Activated naive CD8-positive, alpha-beta T cell treated with anti-CD3 and anti-CD28 coated beads for 36 hours (primary cell): ENCODE measurements at places on chromosomes 2 and 18.
A peak's percentile ranks its signal among the peaks of the same experiment; 100 is the strongest.

GRCh38 chr18:69617888-69618287 is 217.2 kb downstream of the DOK6 start:
- H3K4me3 ChIP-seq, result no peak overlapping the region
- H3K36me3 ChIP-seq, result no peaks in the 10 kb centered on the region
- H3K27ac ChIP-seq, result no peak overlapping the region

DNA sequence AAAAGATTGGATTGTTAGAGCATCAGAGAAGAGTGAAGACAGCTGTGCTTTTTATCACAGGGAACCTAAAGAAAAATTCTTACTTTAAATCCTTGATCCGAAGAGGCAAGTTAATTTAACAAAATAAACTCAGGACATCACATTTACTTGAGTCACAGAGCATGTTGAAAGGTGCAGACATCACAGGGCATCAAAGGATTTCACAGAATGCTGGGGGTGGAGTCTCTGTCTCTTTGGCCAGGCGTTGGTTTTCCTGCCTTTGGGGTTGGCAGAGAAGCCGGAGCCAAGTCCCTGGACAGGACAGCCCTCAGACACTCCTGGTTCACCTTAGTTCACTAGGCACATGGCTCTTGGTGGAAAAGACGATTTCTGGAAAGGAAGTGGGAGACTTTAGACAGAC is 56.3 kb downstream of the SH3RF3 start:
- peaks cover 5% of the 10 kb centered on the region for H3K4me1 ChIP-seq
- no peaks in the 10 kb centered on the region for H3K27me3 ChIP-seq
- H3K27ac ChIP-seq, result no peak overlapping the region
- DNase-seq, result no peak

GRCh38 chr2:238642973-238643372 is 204.9 kb upstream of the TWIST2 start:
- peaks cover 7% of the 10 kb centered on the region for H3K4me1 ChIP-seq
- no peaks in the 10 kb centered on the region for H3K36me3 ChIP-seq
- H3K4me3 ChIP-seq, result no peak overlapping the region
- no peaks in the 10 kb centered on the region for H3K27me3 ChIP-seq
- no peak overlapping the region for H3K27ac ChIP-seq

GRCh38 chr2:48600917-48601316 is 16.7 kb upstream of the GTF2A1L start:
- no peak for DNase-seq
- no peak overlapping the region for H3K4me3 ChIP-seq
- no peaks in the 10 kb centered on the region for H3K4me1 ChIP-seq
- H3K36me3 ChIP-seq, result no peaks in the 10 kb centered on the region
- no peaks in the 10 kb centered on the region for H3K27me3 ChIP-seq

GRCh38 chr2:96164459-96165184 is 19.4 kb upstream of the DUSP2 start:
- H3K4me1 ChIP-seq, result peaks cover 64% of the 10 kb centered on the region
- peaks cover 18% of the 10 kb centered on the region for H3K36me3 ChIP-seq
- peak overlapping the region; percentile 99 for H3K27ac ChIP-seq
- H3K27me3 ChIP-seq, result no peaks in the 10 kb centered on the region
- peak overlapping the region; percentile 86 for H3K4me3 ChIP-seq

- no peaks in the 10 kb centered on the region for H3K27me3 ChIP-seq
- no peak for DNase-seq
- no peak overlapping the region for H3K27ac ChIP-seq
- no peaks in the 10 kb centered on the region for H3K4me1 ChIP-seq
- H3K4me3 ChIP-seq, result no peak overlapping the region
- no peaks in the 10 kb centered on the region for H3K36me3 ChIP-seq
Measured at GRCh38 chr2:85452237-85452636, 33.7 kb downstream of the SH2D6 start.

DNA sequence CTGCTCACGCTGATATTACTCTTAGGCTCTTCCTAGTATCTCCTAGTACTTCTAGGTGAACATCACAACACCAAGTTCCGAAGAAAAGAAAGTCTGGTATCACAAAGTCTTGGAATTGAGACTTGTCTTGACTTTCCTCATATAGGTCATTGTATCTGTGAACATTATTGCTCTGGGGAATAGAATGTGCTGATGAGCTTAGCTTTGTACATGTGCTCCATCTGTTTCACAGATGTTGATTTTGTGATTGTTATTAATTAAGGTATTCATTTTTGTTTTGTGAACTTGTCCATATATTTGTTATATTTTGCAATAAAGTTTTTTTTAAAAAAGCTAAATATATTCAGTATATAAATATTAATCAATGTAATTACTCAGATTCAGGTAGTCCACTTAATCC is 111.7 kb downstream of the BABAM2 start:
- H3K4me3 ChIP-seq, result no peak overlapping the region
- peaks cover 12% of the 10 kb centered on the region for H3K36me3 ChIP-seq
- H3K4me1 ChIP-seq, result peaks cover 21% of the 10 kb centered on the region
- no peaks in the 10 kb centered on the region for H3K27me3 ChIP-seq
- no peak overlapping the region for H3K27ac ChIP-seq

GRCh38 chr18:75304678-75305557 is 94.3 kb downstream of the TSHZ1 start:
- no peaks in the 10 kb centered on the region for H3K36me3 ChIP-seq
- H3K27ac ChIP-seq, result no peak overlapping the region
- no peaks in the 10 kb centered on the region for H3K4me1 ChIP-seq
- no peak for DNase-seq
- no peaks in the 10 kb centered on the region for H3K27me3 ChIP-seq

GRCh38 chr18:79577451-79578395 is 101.9 kb upstream of the CTDP1 start:
- H3K4me1 ChIP-seq, result peaks cover 8% of the 10 kb centered on the region
- no peak overlapping the region for H3K4me3 ChIP-seq
- no peaks in the 10 kb centered on the region for H3K27me3 ChIP-seq
- DNase-seq, result no peak

GRCh38 chr2:184305105-184305504 is 293.2 kb upstream of the ZNF804A start:
- DNase-seq, result no peak
- H3K4me3 ChIP-seq, result no peak overlapping the region
- H3K27ac ChIP-seq, result no peak overlapping the region
- no peaks in the 10 kb centered on the region for H3K27me3 ChIP-seq

DNA sequence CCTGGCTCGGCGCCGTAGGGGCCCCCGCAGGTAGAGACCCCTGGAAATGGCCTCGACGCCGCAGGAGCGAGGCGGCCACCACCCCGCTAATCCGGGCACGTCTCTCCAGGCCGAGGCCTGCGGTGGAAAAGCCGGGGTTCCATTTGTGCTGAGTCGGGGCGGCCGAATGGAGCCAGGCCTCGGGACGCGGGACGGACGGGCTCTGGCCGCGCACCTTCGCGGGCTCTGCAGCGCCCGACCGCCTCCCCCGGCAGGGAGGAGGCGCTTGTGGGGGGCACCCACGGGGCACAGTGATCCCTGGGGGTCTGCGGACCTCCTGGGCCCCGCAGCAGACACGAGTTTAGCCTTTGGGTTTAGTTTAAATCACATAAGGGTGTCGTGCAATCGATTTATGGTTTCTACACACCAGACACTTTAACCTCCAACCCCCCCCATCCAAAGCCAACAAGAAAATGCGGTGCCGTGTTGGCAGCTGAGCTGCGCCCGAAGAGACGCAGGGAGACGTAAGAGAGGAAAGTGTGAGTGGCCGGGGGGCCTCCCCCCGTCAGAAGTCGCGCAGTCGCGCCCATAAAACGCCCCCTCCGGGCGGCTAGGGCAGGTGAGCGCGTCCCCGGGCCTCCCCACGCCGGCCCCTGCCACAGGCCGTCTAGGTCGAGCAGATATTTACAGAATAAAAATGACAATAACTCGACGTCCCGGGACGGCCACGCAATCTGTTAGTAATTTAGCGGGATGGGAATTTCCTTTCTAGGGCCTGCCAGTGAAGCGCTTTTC is 1.0 kb upstream of the NFATC1 start:
- H3K27ac ChIP-seq, result peak overlapping the region; percentile 86
- H3K27me3 ChIP-seq, result no peaks in the 10 kb centered on the region
- H3K36me3 ChIP-seq, result peaks cover 25% of the 10 kb centered on the region
- H3K4me3 ChIP-seq, result peak overlapping the region; percentile 78

- H3K4me3 ChIP-seq, result no peak overlapping the region
- H3K27ac ChIP-seq, result no peak overlapping the region
- H3K36me3 ChIP-seq, result no peaks in the 10 kb centered on the region
- no peaks in the 10 kb centered on the region for H3K4me1 ChIP-seq
- no peaks in the 10 kb centered on the region for H3K27me3 ChIP-seq
Measured at GRCh38 chr2:154914561-154914960, 216.1 kb downstream of the KCNJ3 start.

- no peaks in the 10 kb centered on the region for H3K27me3 ChIP-seq
- H3K4me1 ChIP-seq, result peaks cover 17% of the 10 kb centered on the region
- peak; percentile 6 for DNase-seq
- H3K36me3 ChIP-seq, result no peaks in the 10 kb centered on the region
- H3K4me3 ChIP-seq, result no peak overlapping the region
- no peak overlapping the region for H3K27ac ChIP-seq
Measured at GRCh38 chr2:101502095-101502494, 27.2 kb upstream of the RFX8 start.

- H3K27me3 ChIP-seq, result peaks cover 12% of the 10 kb centered on the region
- no peak overlapping the region for H3K4me3 ChIP-seq
- no peak for DNase-seq
- no peak overlapping the region for H3K27ac ChIP-seq
Measured at GRCh38 chr2:147051814-147052213, 793.0 kb upstream of the ACVR2A start.
